ENCODE measurements at places on chromosomes 11 and 22.
A peak's percentile ranks its signal among the peaks of the same experiment; 100 is the strongest.

GRCh38 chr11:126149759-126150625, 61.5 kb downstream of the RPUSD4 start:
- no peak for DNase-seq

DNA sequence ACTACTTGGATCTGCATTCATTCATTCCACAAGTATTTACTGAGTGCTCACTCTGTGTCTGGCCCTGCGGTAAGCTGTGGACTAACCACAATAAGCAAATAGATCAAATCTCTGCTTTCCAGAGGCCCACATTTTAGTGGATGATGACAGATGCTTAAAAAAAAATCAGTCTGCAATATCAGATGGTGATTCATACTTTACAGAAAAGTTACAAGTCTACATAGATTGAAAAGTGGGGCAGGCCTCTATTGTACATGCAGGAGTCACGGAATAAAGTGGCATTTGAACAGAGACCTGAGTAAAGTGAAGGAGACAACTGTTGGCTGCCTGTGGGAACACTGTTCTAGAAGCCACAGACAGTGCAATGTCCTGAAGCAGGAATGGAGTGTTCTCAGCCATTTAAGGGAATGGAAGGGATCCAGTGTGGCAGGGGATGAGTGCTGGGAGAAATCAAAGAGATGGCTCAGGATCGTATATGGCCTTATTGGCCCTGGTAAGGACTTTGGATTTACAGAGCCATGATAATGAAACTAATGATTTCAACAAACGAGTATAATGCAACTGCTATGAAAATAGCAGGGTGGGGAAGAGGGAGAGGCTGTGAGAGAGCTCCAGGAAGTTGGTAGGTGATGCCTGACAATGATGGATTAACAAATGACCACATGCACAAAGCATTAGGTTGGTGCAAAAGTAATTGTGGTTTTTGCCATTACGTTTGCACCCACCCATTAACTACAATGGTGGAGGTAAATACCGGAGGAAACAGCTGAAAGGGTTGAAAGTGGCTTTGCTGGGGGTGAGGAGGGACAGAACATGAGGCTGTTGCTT, 31.1 kb downstream of the TMEM45B start:
- DNase-seq, result no peak

GRCh38 chr11:23574149-23574548, 713.9 kb upstream of the CCDC179 start:
- no peak for DNase-seq

DNA sequence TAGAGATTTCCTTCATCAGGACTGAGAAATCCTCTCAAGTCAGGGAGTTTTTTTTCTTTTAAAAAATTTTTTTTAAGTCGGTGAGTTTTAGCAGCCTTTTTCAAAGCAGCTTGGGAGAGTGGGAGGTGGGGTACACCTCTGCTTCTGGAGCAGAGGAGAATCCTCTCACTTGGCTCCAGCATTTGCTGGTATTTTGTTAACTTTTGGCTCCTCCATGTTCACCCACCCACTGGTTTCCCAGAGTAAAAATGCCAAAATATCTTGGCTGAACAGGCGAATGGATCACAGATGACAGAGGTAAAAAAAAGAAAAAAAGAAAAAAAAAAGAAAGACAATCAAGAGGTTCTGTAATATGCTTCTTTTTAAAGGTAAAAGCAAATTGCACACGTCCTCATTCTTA, 68.0 kb downstream of the GAB2 start:
- peak; percentile 25 for DNase-seq

Measured in NCI-H446 (cell line).